ENCODE measurements at places on chromosomes 5 and 9.

DNA sequence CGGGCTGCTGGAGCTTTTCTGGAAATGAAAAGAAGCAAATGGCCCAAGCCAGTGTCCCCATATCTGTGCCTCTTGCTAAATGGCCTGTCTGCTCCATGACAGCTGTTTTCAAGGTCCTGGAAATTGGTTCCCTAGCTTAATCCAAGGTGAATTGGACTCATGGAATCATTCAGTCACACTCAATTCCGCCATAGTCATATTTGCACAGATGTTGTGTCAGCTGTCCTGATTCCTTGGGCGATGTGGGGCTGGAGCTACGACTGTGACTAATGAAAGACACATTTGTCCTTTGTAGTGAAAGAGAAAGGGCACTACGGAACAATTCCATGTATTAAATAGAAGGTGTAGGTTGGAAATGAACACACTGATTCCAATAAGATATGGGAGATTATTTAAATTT, 102.9 kb upstream of the MEGF10 start:
- no peak for DNase-seq

DNA sequence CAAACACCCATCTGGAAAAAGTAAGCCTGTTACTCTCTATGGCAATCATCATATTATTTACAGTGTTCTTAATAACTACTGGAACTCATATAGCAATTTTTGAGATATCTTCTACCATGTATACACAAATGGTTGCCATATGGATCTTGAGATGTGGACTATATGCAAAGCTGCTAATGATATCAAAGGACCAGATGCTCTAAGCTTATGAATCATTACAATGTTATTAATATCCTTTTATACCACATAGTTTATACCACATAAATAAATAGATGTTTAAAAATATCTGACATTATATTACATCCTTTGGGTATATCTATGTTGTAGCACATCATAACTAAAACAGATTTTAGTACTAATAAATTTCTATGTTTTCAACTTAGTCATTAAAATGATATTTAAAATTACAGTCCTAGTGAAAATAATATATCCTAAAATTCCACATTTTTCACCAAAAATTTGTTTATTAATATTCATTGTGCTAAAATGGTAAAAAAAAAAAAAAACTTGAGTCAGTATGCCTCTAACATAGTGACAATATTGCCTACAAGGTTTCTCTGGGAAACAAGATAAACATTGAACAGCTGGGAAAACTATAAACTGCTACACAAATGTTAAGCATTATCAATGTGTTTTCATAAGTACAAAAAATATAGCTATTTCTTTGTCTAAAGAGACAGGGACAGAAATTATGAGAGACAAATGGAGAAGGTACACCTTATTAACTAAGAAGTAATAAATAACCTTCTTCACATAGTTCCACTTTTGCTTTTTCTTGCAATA, 85.5 kb downstream of the DTWD2 start:
- no peak for DNase-seq

DNA sequence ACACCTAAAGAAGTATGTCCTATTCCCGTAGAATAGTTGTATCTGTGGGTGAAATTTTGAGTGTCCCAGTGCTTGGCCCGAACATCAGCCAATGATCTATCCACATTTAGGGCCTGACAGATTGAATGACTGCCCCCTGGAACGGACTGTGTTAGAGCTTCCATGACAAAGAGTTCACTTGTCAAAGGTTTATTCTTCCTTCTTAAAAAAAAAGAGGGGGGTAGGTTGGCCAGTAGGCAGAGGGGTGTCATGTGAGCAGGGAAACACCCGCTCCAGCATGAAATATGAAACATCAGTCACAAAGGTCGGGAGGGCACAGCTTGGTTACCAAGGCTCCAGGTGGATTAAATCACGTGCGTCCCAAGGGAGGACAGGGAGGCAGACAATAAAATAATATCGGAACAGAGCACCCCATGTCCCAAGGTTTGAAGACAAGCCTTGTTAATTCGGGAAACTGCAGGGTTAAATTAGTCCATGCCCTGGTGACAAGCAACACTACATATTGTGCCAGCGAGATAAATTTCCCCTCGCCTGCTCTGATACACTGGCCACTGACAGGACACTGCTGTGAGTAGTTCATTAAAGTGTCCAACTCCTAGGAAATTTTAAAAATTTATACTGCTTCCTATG, 401.2 kb downstream of the IRX1 start:
- DNase-seq, result no peak

DNA sequence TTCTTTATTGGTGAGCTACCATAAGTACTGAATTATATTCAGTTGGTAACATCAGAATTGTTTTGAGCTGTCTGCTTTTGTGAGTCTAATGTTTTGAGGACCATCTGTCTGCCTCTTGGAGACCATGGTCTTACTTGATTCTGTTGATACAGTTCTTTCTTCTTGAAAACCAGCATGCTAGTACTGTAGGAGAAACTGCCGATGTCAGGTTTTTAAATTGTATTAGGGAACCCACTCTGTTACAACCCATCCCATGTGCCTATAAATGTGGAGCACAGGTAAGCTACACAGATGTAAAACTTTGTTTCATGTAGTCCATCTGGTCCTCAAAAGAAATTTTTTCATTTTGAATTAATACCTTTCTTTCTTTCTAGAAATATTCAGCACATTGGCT, 103.4 kb upstream of the DMRTA1 start:
- no peak for DNase-seq

DNA sequence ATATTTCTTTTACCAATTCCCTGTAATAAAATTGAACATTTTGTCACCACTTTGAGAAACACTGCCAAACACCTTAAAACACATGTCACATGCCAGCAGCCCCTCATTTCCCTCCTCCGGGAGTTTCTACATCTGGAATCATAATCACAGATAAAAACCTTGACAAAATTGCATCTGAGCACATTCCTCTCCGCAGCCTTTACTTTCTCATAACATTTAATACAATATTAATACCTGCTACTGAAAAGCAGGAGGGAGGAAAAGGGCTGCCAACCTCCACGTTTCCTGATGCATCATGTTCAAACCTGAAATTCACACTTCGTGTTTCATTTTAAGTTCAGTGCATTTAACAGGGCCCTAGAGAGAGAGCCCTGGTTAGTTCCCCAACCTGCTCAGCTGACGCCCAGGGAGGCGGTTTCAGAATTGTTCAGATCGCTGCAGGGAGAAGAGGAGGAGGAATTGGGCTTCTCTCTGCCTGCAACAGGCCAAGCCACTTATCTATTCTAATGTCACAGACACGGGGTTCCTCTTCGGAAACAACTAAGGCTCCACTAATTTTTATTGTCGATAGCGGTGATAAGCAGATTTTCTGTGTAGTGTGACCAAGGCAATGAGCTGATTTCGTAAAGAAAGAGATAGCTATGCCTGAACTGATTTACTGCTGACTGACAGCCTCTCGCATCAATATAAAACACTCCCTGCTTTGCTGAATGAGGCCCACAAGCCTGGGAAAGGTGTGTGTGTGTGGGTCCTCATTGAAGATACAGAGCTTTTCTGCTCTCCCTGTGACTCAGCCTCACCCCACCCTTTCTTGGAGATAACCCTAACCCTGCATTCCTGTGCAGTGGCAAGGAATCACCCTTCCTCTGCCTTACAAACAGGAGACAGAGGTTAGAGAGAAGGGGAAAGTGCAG, 4.9 kb upstream of the LHX2 start:
- no peak for DNase-seq

DNA sequence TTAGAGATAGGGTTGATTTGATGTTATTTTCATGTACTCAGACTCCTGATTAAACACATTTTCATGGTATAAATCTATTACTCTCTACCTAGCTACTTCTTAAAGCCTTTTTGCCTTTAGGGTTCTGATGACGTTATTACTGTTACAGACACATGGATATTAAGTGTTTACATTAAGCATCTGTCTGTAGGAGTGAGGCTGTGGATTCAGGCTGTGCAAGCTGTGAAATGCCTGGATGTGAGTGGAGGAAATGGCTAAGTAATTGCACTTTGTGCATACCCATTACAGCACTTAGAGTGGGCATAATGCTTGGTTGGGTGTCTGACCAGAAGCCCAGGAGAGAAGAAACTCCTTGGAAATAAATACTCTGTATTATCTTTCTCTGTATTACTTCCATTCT, 186.8 kb downstream of the SNX18 start:
- no peak for DNase-seq

- DNase-seq, result no peak
Observed at GRCh38 chr5:35263266-35263877, 33.1 kb upstream of the PRLR start.

DNA sequence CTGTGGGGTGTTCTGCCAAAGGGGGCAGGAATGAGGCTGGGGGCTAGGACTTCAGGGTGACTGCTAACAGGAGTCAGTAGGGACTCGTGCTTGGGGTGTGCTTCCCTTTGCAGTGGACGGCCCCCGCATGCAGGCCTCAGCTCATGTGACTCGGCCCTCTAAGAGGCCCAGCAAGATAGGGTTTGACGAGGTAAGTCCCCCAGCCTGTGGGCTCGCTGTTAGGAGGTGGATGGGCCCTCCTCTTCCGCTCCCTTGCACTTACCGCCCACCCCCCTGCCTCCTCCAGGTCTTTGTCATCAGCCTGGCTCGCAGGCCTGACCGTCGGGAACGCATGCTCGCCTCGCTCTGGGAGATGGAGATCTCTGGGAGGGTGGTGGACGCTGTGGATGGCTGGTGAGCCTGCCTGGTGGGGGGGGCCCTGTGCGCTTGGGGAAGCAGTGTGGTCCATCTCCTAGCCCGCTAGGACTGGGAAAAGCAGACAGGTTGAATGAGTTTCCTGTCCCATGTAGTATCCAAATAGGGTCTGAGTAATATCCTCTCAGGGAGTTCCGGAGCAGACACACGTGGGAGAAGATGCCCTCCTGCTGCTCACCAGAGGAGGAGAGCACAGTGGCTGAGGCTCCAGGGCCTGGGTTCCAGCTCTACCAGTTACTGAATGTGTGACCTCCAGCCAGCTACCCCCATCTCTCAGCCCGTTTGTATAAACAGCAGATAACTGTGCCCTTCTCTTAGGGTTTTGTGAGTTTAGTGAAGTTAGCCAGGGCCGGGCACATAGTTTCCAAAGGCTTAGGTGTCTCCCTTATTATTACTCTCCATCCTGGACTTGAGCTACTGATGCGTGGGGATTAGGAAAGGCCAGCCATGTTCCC, 8.2 kb downstream of the CERCAM start:
- no peak for DNase-seq

- no peak for DNase-seq
Observed at GRCh38 chr9:16532681-16533450, 337.6 kb downstream of the BNC2 start.
